Hippocampal formation (tissue), 2 donors: ENCODE measurements at places on chromosomes 3 and 15.

- no peak for DNase-seq
Measured at GRCh38 chr3:193335031-193335430, 43.5 kb downstream of the ATP13A5 start.

DNA sequence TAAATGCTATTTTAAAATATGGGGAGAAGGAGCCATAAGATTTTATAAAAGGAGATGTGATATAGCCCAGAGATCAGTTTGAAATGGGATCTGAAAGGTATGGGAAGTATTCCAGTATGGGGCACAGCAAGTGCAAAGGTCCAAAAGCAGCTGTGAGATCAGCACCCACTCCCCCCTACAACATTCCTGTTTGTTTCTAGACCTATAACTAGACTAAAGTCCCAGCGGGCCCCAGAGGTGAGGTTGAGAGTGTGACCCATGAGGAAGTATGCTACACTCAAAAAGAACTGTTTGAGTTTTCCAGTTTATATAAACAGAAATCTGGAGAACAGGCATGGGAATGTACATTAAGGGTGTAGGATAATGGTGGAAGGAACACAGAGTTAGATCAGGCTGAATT is 152.5 kb downstream of the TBC1D5 start:
- DNase-seq, result no peak

- DNase-seq, result no peak
Measured at GRCh38 chr15:72404356-72404755, 6.3 kb downstream of the TMEM202 start.

- no peak for DNase-seq
Measured at GRCh38 chr15:34808016-34808415, 12.7 kb upstream of the ACTC1 start.

GRCh38 chr3:140530603-140531002 is 147.3 kb upstream of the TRIM42 start:
- DNase-seq, result no peak

- no peak for DNase-seq
Measured at GRCh38 chr3:143412084-143412483, 292.5 kb downstream of the CHST2 start.

DNA sequence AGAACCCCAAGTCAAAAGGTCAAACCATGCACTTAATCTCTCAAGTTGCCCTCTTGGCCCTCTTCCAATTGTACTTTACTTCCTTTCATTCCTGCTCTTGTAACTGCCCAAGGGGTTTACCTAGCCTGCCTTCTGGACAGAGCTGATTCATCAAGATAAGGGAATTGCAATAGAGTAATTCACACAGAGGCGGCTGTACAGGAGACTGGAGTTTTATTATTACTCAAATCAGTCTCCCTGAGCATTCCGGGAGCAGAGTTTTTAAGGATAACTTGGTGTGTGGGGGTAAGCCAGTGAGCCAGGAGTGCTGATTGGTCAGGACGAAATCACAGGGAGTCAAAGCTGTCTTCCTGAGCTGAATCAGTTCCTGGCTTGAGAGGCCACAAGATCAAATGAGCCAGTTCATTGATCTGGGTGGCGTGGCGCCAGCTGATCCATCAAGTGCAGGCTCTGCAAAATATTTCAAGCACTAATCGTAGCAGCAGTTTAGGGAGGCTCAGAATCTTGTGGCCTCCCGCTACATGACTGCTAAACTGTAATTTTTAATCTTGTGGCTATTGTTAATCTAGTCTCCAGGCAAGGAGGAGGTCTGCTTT is 590.0 kb downstream of the EPHA3 start:
- DNase-seq, result no peak

- DNase-seq, result no peak
Measured at GRCh38 chr3:133756716-133757694, 10.8 kb downstream of the TF start.

GRCh38 chr15:69513986-69514385 is 61.4 kb downstream of the RPLP1 start:
- DNase-seq, result no peak

GRCh38 chr3:32194653-32195052 is 43.8 kb upstream of the CMTM8 start:
- no peak for DNase-seq

DNA sequence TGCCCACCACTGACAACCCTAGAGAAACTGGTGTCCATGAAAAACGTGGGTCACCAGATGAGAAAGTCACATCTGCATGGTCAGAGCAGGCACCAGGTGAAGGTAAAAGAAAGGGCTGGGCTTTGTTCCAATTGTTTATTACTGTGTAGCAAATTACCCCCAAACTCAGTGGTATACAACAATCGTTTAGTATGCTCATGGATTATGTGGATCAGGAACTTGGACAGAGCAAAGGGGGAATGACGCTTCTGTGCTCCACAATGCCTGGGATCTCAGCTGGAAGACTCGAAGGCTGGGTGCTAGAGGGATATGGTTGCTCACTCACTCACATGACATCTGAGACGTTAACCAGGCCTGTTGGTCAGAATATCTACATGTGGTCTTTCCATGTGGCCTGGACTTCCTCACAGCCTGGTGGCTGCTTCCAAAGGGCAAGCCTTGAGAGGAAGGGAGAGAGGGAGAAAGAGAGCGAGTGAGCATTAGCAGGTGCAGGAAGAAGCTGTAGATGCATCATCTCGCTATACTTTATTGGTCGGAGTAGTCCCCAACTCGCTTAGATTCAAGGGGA is 44.9 kb downstream of the LPP start:
- no peak for DNase-seq

GRCh38 chr3:195453236-195453635 is 10.4 kb upstream of the ACAP2 start:
- DNase-seq, result no peak

DNA sequence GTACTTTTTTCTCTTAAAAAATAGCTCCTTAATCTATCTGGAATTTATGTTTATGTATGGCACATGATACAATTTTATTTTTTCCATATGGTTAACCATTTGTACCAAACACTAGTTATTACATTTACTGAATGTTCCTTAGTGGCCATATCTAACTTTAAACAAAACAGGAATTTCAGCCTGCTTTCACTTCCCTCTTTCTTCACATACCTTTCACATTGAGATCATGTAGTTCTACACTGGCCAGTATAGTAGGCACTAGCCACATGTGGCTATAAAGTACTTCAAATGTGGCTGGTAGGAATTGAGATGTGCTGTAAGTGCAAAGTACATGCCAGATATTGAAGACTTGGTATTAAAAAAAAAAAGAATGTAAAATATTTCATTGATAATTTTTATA is 4.7 kb upstream of the RYK start:
- DNase-seq, result no peak

DNA sequence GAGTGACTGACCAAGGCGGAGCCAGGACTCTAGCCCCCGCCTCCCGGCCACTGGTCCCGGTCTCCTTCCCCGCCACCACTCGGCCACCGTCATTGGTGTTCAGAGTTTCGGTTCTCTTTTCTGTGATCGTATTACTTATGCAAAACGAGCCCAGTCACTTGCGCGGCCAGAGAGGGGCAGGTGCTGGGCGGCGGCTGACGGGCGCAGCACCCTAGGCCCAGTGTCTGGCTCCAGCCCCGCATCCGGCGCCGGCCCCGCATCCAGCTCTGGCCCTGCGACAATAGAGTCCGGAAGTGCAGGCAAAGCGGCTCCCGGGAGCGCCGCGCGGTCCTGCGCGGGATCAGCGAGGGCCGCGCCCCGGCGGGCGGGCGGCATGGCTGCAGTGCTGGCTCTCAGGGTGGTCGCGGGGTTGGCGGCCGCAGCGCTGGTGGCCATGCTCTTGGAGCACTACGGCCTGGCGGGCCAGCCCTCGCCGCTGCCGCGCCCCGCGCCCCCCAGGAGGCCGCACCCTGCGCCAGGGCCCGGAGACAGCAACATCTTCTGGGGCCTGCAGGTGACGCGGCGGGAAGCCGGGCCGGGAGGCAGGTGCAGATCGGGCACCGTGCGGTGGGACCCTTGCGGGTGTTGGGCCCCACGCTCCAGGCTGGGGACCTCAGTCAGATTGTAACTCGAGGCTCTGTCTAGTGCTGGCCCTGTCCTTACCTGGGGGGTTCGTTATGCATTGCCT is at the start of gene TMEM62:
TSS of gene TMEM62 (plus strand) at position 157 of the 727 bp plus-strand sequence. CDS start at position 374, 217 bp downstream.
- peak; percentile 62 for DNase-seq

DNA sequence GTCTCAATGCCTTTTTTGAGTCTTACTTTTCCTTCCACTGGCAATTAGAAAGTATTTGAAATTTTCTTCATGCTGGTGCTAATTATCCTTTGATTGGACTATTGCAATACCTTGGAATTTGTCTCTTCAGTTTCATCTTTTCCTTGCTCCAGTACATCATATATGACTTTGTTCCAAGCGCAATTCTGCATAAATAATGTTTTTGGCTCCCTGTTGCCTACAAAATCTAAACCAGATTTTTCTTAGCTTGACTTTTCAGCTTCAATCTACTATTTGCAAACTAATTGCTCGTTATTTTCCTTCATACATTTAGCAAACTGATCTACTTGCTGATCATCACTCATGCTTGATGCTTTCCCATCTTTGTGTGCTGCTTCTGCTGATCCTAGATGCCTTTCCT is 230.8 kb upstream of the GPR149 start:
- no peak for DNase-seq

DNA sequence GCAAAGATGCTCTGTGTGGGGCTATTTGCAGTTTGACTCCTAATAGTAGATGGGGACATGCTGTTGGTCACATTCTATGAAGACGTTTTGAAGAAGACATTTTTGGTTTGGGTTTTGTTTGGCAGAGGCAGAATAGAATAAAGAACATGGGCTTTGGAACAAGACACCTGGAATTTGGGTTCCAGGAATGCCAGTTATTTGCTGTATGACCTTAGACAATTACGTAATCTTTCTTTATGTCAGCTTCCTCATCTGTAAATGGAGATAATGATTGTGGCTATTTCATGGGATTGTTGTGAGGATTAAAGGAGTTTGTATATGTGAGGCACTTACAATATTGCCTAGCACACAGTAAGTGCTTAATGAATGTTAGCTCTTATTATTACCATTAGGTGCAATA is 91.6 kb downstream of the MESD start:
- no peak for DNase-seq

GRCh38 chr3:25291481-25291905 is 136.6 kb upstream of the RARB start:
- no peak for DNase-seq
